Activated T-cell treated with anti-CD3 and anti-CD28 coated beads, Interleukin-2, amount 50 U/mL, for 4 hours (primary cell): ENCODE measurements at places on chromosomes 1 and 21.

DNA sequence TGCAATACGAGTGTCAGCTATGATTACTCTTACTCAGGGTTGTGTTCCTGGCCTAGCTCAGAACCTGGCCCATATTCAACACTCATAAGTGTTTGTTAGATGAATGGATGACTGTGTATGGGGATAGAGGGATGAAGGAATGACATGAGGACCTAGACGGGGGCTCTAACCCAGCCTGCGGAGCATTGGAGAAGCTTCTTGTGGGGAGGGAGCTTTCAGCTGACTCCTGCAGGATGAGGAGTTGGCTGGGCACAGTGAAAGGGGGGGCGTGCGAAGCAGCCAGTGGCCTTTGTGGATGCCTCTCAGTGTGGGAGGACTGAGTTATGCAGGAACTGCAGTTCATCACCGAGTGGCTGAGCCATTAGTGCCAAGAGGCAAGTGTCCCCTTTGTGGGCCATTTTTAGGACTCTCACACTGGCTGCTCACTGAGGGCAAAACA, 1.2 kb upstream of the EXTL1 start:
- no peak for DNase-seq

- peak; percentile 9 for DNase-seq
Measured at GRCh38 chr1:244599937-244600350, 53.0 kb upstream of the DESI2 start.

DNA sequence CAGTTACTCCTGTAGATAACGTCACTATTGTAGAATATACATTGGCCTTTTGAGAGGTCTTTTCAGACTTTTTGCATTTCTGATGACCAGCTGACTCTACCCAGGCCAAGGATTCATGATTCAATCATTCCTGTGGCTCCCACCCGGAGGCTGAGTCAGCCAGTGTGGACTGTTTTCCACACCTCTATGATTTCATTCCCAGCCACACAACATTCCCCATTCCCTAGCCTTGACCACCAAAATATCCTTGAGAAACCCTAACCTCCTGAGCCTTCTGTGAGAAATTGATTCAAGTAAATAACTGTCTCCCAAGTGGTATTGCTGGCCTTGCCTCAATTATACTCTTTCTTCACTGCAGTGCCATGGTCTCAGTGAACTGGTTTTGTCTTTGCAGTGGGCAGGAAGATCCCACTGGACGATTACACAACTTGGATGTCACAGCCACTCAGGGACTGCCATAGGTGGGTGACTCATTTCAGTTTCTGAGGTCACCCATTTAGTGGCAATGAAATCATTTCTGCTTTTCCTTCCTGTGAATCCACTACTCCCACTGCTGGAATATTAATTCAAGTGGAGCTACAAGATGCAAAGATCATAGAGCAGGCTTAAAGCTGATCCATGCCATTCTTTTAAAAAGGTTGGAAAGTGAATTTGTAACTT, 518.6 kb upstream of the ZP4 start:
- DNase-seq = no peak

DNA sequence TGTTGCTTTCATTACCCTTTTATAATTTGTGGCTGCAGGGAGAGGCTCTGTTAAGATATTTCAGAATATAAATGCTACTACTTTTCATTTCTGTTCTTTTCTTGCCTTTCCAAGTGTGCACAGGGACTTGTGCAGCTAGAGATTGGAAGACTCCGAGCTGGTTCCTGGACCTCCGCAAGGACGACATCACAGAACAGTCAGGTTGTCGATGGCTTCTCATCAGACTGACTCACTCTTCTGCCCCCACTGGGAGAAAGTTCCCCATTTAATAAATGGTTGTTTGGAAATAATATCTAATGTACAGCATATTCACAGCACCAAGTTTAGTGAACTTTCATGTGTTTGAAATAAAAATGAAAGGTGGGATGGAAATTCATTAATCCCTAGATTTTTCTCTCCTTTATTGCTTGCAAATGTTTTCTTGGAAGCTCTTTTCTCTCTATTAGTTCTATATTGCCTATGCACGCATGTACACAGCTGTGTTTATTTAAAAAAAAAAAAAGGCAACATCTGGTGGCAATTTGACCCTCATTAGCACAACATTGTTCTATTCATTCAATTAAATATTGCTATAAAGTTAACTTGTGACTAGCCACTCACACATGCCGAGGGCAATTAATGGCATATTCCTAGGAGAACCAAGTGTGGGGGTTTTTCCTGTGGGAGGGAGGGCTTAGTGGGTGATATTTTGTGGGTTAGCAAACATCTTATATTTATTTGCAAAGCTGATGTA, 77.5 kb upstream of the L1TD1 start:
- DNase-seq = no peak

GRCh38 chr1:219541946-219542345, 71.0 kb downstream of the ZC3H11B start:
- no peak for DNase-seq

- no peak for DNase-seq
Measured at GRCh38 chr1:203666609-203667008, 40.0 kb downstream of the ATP2B4 start.

- DNase-seq = peak; percentile 85
Measured at GRCh38 chr1:904310-904950, 19.3 kb upstream of the SAMD11 start.

GRCh38 chr1:15353839-15354579, 55.7 kb upstream of the EFHD2 start:
- no peak for DNase-seq

GRCh38 chr1:169833179-169833901, 38.6 kb upstream of the METTL18 start:
- DNase-seq = no peak
